NCI-H526 (cell line): ENCODE measurements at places on chromosomes 5 and 9.
A peak's percentile ranks its signal among the peaks of the same experiment; 100 is the strongest.

DNA sequence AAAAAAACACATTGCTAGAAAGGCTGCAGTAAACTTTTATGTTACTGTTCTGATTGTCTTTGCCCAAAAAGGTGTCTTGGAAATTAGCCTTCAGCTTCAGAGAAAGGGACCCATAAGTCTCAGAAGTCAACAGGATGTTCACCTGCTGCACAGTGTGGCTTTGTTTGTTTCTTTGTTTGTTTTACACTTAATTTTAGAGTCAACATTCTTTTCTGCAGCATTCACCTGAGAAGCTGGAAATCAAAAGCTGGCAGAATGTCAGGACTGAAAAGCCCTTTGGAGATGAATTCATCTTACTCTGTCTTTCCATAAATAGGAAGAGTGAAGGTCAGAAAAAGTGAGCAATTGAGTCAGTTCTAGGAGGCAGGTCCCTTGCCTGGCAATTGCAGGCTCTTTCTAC lies 170.0 kb downstream of the PAPPA start:
- DNase-seq: no peak

- DNase-seq: peak; percentile 88
Observed at GRCh38 chr9:14993061-14993800, 83.0 kb upstream of the FREM1 start.

DNA sequence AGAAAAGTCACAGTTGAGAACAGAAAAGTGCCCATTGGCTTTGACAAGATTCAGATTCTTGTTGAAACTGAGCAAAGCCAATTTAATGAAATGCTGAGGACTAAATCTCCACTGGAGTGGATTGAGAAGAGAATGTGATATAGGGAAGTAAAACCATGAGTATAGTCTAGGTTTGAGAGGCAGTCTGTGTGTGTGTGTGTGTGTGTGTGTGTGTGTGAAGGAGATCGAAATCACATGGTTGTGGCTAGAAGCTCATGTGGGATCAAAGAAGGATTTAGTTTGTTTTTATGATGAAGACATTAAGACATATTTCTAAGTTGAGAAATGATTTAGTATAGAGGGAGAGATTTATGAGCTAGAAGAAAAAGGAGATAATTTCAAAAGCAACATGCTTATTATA lies 275.7 kb upstream of the DAB2 start:
- no peak for DNase-seq

GRCh38 chr9:96655198-96655851 lies at the start of gene PRXL2C:
PRXL2C (minus strand) TSS chr9:96655317; CDS start chr9:96655281, 36 bp downstream.
- DNase-seq: peak; percentile 10

DNA sequence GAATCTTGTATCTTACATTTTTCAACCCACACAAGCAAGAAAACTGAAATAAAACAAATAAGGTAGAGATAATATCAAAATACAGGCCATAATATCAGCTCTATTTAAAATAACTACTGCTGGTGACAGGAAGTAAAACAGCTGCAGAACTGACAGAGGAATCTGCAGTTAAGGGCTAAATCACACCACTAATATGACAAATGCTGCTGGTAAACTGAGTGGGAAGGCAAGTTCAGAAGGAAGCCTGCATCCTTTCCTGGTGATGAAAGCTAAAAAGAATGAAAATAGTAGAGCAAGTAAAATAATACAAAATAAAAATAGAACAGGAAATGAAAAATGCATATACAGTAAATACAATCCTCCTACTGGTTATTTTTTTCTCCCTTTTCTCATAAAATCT lies 1293.7 kb upstream of the C9orf72 start:
- DNase-seq: no peak

DNA sequence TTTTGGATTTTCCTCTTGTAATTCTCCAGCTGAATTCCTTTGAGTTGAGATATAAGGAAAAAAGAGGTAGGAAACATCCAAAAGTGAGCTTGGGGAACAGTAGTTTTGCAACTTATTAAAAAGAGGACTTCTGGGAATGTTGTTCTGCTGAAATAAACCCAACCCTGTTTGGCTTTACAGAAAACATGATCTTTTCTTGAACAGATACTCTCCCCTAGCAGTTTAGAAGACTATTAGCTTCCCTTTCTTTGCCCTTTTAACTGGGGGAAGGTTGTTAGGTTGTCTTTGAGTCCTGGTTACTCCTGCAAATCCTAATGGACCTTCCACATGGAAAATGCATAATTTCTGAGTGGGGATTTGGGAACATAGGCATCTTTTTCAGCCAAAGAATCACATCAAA lies 168.7 kb upstream of the RPS23 start:
- no peak for DNase-seq

- DNase-seq: no peak
Observed at GRCh38 chr9:121529237-121529987, 29.8 kb upstream of the GGTA1 start.

DNA sequence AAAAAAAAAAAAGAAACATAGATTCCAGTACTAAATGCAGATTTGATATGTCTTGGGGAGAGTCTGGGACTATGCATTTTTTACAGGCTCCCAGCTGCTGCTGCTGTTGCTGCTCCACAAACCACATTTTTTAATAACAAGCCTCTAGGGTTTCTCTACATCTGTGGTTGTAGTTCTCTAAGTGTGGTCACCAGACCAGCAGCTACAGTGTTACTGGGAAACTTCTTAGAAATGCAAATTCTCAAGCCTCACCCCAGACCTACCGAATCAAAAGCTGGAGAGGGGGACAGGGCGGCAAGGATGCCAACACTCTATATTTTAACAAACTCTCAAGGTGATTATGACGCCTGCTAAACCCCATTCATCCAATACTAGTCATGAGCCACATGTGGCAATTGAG lies 293.4 kb upstream of the PTGER4 start:
- no peak for DNase-seq

DNA sequence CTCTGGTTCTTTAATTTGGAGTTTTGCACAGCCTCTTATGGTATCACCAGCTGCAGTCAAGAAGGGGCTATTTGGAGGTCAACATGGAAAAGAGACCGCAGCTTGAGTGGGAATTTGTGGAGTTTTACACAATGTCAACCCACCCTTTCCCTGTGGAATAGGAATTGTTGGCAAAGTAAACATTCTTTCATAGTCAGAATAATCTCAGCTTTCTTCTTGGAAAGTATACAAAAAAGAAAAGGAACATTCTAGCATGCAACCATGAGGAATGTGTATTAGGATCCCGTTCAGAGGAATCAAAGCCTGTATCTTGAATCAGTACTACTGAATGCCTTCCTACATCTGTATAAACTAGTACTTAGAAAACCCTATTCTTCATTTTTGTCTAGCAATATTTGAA lies 107.6 kb downstream of the LURAP1L start:
- no peak for DNase-seq

DNA sequence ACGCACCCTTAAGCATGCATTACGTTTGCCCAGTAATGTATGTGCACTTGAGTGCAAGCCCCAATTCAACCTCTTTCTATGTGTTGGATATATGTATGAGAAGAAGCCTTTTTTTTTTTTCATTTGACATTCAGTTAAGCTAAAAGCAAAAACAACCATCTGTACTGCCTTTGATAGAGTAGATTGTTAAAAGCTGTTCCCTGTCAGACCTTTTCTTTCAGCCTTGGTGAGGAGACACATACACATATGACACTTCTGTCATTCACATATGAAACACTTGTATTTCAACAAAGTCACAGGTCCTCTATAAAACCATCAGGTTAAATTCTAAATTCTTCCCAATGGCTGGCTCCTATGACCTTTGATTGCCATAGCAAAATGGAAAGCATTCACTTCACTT lies 40.2 kb upstream of the STARD4 start:
- no peak for DNase-seq

DNA sequence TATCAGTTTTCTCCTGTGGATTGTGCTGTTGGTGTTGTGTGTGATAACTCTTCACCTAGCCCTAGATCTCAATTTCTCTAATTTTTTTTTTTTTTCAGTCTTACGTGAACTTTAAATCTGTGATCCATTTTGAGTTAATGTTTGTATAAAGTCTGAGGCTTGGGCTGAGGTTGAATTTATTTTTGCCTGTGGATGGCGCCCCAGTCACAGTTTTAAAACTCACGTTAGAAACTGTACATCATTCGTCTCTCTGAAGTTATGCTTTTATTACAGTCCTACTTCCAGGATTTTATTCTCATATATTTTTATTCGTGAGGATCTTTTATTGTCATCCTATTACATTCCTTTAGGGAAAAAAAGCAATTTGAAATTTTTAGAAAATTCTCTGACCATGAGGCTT lies 103.1 kb downstream of the EHMT1 start:
- DNase-seq: no peak

- DNase-seq: no peak
Observed at GRCh38 chr9:72882117-72882775, 70.6 kb downstream of the ALDH1A1 start.

- no peak for DNase-seq
Observed at GRCh38 chr5:95697781-95698681, 15.2 kb upstream of the SPATA9 start.

- no peak for DNase-seq
Observed at GRCh38 chr5:52778781-52779180, 8.9 kb upstream of the ITGA1 start.

GRCh38 chr9:96668868-96669534 lies 13.9 kb upstream of the PRXL2C start:
- no peak for DNase-seq

GRCh38 chr5:113034182-113034773 lies 57.7 kb downstream of the DCP2 start:
- DNase-seq: no peak

GRCh38 chr9:1300941-1301340 lies 250.8 kb downstream of the DMRT2 start:
- no peak for DNase-seq

DNA sequence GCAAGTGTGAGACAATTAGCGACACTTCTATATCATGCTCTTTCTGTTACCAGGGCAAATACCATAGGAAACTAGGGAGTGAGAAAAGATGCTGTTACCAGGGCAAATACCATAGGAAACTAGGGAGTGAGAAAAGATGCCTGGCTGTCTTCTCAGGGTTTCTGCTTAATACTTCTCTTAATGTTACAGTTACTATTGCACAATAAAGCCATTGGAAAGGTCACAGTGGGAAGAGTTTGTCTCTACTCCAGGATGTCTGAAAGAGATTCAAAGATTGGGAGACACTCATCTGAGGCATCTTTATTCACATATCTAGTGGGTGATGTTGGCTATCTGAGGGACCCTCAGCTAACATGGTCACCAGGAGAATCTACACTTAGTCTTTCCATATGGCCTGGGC lies 431.7 kb upstream of the POU5F2 start:
- no peak for DNase-seq

GRCh38 chr9:18893046-18893445 lies 140.0 kb downstream of the SAXO1 start:
- DNase-seq: no peak

GRCh38 chr5:9188956-9189355 lies 356.9 kb downstream of the SEMA5A start:
- no peak for DNase-seq

- DNase-seq: no peak
Observed at GRCh38 chr9:126354887-126355770, 28.5 kb downstream of the MVB12B start.

- DNase-seq: peak; percentile 59
Observed at GRCh38 chr9:135030566-135031226, 56.8 kb upstream of the OLFM1 start.

GRCh38 chr5:151156507-151157420 lies 815 bp downstream of the ANXA6 start:
- DNase-seq: peak; percentile 23

- no peak for DNase-seq
Observed at GRCh38 chr9:122398371-122398924, 27.6 kb downstream of the PTGS1 start.
